ENCODE measurements at places on chromosomes 16 and 17.

DNA sequence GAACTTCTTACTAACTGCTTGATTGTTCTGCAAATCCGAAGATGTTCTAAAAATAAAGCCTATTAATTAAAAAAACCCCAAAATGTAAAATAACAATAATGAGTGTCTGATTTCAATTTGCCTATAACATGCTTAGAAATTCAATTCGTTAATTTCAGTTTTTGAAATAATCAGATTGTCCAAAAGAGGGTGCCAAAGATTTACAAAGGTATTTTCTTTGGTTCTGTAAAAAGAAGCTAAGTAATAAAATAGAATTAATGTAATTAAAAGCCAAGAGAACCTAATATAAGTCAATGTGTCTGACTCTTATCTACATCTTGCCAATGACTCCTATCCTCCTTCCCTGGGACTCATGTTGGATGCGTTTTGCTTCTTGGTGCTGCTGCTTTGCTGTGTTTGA is 75.0 kb upstream of the CPHXL start:
- H3K27ac ChIP-seq: no peak overlapping the region
- H3K4me3 ChIP-seq: no peak overlapping the region
- no peak for DNase-seq
- H3K36me3 ChIP-seq: no peaks in the 10 kb centered on the region
- no peaks in the 10 kb centered on the region for H3K4me1 ChIP-seq

- DNase-seq: no peak
- no peak overlapping the region for H3K4me3 ChIP-seq
- H3K27ac ChIP-seq: no peak overlapping the region
These were observed 164.5 kb downstream of the NTN1 start for GRCh38 chr17:9185688-9186284.

DNA sequence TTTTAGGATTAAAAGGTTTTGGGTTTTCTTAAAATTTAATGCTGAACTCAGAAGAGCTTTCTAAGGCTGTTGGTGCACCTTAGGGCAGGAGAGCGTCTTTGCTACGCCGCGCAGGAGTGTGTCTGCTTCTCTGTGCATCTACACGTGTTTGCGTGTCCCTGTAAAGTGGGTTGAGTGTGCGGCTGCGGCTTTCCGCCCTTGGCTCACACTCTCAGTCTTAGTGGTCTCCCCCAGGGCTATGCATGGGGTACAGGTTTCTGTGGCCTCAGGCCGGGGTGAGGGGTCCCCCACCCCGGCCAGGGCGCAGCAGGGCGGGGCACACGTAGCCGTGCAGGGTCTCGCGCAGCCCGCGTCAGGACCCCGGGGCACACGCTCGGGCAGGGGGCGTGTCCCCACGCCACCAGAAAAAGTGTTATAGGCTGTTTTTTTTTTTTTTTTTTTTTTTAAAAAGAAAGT is 727 bp upstream of the TENT4B start:
- no peaks in the 10 kb centered on the region for H3K27me3 ChIP-seq
- peak overlapping the region; percentile 97 for H3K4me3 ChIP-seq
- peaks cover 36% of the 10 kb centered on the region for H3K4me1 ChIP-seq
- H3K27ac ChIP-seq: peak overlapping the region; percentile 93
- DNase-seq: no peak
- H3K36me3 ChIP-seq: no peaks in the 10 kb centered on the region

- no peaks in the 10 kb centered on the region for H3K27me3 ChIP-seq
- H3K27ac ChIP-seq: no peak overlapping the region
- no peak overlapping the region for H3K4me3 ChIP-seq
- H3K36me3 ChIP-seq: no peaks in the 10 kb centered on the region
- DNase-seq: no peak
- no peaks in the 10 kb centered on the region for H3K4me1 ChIP-seq
These were observed 27.2 kb upstream of the SHISA9 start for GRCh38 chr16:12874186-12874585.
